ENCODE measurements at places on chromosomes 2 and 18. TPM values are rescaled to one million over a fixed set of nuclear protein-coding genes. Genes with fewer than 3 reads are reported as not detected.

The REG3A gene
- total RNA-seq, result not detected

The PSTPIP2 gene
- total RNA-seq, result 2.3 TPM

The IL1R1 gene
- 0.46 TPM for total RNA-seq

The ZNF396 gene
- total RNA-seq, result 5.8 TPM

The ABCG5 gene
- total RNA-seq, result 0.23 TPM

The UGT1A3 gene
- not detected for total RNA-seq

The TOGARAM2 gene
- 2.3 TPM for total RNA-seq

All from diencephalon (tissue), 1 donor.